ENCODE measurements at places on chromosomes 7 and 10.

DNA sequence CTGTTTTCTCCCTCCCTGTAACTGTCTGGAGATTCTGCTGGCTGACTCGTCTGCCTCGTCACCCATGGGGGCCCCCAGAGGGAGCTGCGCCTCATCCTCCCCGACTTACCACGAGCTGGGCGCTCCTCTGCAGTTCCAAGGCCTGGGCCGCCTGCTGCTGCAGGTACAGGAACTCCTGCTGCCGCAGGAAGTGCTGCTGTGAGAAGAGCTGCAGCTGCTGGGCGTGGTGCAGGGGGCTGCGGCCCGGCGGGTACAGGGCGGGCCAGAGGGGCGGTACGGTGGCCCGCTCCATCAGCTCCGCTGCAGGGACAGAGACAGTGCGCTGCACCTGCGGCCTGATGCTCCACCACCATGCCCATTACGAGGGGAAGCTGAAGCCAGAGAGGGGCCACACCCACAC is 47.7 kb downstream of the TNRC18 start:
- no peak for DNase-seq

- no peak for DNase-seq
These were observed 1.8 kb downstream of the SLC12A9 start for GRCh38 chr7:100854146-100854895.

GRCh38 chr7:153443032-153443701 is 609.0 kb upstream of the DPP6 start:
- no peak for DNase-seq

DNA sequence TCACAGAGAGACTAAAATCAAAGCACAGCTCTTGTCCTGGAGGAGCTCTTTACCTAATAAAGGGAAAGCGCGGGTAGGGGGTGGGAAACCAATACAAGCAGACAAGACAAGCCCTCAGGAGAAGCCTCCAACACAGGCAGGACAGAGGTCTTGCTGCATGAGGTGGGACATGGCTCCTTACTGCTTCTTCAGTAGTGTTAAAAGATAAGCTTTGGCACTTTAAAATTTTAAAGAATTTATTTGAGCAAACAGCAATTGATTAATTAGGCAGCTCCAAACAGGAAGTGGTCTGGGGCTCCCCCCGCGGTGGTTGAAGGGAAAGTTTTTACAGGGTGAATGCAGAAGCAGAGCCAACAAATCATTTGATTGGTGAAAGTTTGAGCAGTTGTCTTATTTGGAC is 50.3 kb upstream of the MACC1 start:
- DNase-seq, result no peak

- DNase-seq, result no peak
These were observed 258.8 kb upstream of the MYO3A start for GRCh38 chr10:25675204-25675603.

- no peak for DNase-seq
These were observed 36.7 kb downstream of the INPP5A start for GRCh38 chr10:132574288-132574687.

GRCh38 chr7:36820527-36821170 is 96.4 kb upstream of the AOAH start:
- no peak for DNase-seq

DNA sequence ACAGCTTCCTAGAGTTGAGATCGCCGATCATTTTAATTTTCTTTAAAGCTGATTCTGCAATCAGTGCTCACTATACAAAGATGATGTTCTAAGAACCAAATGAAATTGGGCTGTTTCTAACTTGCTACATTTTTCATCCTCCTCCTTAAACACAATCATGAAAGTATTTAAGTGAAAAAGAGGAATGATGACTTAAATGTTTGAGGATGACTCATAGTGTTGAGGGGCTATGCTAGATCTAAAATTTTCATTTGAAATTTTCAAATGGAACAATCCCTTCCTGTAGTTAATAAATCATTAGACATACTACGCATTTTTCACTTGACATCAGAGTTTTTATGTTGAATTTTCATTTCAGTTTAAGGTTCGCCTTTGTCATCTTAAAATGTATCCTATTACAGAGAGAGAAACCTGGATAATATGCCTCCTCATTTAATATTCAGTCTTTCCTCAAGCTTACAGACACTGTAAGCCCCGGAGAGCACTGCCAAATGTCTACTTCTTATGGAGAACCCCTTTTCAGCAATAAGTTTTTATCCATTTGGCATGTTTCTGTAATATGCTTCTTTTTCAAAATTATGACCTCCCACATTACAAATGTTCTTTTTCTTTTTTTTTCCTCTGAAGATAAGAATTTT is 499.6 kb downstream of the MAGI2 start:
- DNase-seq, result no peak

DNA sequence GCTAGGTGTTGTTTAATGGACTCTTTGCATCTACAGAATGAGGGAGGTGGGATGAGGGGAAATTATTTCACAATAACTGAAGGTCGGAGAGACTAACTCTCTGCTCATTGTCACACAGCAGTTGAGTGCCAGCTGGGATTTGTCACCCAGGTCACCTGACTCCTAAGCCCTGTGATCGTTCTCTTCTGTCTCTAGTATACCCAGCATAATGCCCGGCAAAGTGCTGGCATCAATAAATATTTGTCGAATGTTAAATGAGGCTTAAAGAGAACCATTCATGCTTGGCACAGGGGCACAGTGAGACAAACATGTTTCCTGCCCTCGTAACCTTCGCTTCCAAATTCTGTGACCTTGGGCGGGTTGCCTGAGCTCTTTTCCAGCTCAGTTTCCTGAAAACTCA is 70.8 kb downstream of the TCF7L2 start:
- DNase-seq, result no peak

GRCh38 chr10:114195079-114195478 is 15.9 kb downstream of the TDRD1 start:
- DNase-seq, result no peak

- no peak for DNase-seq
These were observed 12.7 kb downstream of the TAS2R38 start for GRCh38 chr7:141960687-141961422.

DNA sequence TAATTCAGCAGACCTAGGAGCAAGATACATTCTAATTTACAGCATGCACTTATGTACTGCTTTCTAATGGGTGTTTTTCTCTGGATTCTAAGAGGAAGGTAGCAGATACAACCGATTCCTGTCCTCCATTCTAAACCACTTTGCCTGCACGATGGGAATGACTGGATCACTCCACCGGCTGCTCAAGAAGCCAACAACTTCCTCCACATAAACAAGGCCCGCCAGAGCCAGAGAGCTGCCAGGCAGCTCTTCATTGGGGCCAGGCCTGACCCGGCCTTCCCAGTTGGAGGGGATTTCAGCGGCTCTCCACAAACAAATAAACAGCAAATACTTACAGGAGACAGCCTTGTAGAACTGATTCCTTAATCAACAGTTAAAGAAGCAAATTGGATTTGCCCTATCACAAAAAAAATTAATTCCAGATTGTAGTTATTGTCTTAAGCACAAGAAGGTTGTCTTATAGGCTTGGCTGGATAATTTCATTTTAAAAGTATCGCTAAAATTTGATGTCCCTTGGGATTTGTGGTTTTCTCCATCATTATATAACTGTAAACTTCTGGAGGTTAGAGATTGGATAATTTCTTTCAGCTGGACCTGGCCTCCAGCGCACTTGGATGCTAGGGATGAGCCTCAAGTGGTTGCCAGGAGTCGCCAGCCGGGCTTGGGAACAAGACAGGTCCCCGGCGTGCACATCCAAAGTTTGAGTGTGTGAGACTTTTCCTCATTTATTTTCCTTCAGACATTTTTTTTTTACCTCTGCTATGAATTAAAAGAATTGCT is 20.9 kb downstream of the EBF3 start:
- no peak for DNase-seq

DNA sequence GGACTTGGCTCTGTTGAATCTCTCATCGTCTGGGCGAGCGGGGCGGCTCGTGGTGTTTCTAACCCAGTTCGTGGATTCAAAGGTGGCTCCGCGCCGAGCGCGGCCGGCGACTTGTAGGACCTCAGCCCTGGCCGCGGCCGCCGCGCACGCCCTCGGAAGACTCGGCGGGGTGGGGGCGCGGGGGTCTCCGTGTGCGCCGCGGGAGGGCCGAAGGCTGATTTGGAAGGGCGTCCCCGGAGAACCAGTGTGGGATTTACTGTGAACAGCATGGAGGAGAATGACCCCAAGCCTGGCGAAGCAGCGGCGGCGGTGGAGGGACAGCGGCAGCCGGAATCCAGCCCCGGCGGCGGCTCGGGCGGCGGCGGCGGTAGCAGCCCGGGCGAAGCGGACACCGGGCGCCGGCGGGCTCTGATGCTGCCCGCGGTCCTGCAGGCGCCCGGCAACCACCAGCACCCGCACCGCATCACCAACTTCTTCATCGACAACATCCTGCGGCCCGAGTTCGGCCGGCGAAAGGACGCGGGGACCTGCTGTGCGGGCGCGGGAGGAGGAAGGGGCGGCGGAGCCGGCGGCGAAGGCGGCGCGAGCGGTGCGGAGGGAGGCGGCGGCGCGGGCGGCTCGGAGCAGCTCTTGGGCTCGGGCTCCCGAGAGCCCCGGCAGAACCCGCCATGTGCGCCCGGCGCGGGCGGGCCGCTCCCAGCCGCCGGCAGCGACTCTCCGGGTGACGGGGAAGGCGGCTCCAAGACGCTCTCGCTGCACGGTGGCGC is at the start of gene EN2:
Gene EN2, plus strand, starts transcription at position 19 of the 767 bp plus-strand sequence. Its CDS starts 249 bp downstream, at position 268.
- DNase-seq, result no peak

DNA sequence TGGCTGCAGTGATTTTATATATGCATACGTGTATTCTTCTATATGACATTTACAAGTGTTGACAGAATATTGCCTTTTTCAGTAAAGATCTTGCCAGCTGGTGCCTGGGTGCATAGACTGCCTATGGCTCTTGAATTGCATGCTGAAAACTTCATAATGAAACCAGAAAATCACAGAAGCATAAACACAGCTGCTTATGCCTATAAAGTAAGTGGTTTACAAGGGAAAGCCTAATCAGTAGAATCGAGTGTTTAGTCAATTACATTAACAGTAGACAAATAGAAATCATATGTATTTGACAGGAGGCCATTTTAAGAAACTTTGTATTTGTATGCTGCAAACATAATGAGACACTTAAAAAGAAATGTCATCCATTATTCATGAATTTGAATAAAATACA is 82.5 kb downstream of the TMEM168 start:
- DNase-seq, result no peak

DNA sequence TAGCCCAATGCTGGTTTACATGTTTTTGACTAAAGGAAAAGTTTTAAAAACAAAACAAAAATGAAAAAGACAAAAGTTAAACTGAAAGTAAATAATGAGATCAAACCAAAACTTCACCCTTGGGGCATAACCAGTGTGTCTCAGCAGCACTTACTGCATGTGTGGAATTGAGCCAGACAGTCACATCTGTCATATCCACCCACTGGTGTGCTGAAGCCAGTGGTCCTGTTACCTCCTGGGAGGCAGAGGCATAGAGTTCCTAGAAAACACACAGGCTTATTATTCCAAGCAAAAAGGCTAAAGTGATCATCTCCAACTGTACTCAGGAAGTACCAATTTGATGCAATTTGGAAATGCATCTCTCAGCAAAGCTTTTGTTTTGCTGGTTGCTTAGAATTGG is 40.4 kb downstream of the ASAH2 start:
- DNase-seq, result no peak

All from activated CD4-positive, CD25-positive, alpha-beta regulatory T cell (primary cell).